ENCODE measurements at places on chromosomes 3 and 15. TPM values are rescaled to one million over a fixed set of nuclear protein-coding genes. Genes with fewer than 3 reads are reported as not detected.

DNA sequence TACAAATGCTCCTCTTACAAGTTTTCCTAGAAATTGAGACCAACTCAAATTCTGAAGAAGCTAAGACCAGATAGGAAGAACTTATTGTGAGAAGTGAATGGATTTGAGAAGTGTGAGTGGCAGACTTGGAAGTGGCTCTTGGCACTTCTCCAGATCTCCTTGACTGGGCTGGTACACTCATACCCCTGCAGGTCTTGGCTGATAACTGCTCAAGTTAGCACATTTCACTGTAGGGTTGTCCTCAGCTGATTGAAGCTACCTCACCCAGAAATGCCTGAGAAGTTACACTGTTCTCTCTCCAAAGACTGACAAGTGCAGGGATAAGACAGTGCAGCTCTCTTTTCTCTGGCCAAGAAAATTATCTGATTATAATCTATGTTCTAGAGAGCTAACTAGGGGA is 16.5 kb upstream of the CLDN1 start:
- no peak for DNase-seq

The TEX55 gene
- total RNA-seq: not detected

The GHSR gene
- total RNA-seq: not detected

The CHRNA3 gene
- 0.81 TPM for total RNA-seq

DNA sequence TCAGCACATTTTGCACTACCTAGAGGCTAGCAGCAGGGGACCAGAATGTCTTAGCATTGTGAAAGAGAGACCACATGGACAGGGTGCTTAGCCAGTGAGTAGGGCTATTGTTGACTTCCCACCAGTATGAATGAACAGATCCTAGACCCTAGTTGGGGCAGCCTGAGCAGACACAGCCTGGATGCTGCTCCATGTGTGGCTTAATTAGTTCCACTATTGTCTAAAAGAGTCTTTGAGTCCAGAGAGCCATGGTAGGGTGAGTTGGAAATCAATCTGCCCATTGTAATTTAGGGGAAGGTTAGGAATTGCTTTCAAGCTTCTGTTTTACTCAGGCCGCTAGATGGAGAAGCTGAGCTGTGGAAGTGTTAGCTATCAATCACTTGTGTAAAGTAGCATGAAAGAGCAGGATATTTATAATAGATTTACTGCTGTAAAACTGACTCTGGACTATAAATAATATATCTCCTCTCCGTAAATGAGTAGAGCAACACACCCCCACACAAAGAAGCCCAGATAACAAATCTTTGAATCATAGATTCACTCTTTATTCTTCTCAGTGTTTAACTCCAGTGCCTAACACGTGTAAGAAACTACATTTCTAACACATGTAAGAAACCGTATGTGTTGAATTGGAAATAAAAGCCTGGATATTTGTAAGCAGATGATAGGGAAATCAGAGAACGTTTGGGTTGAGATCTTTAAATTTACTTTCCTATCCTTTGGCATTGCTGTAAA is 4.1 kb upstream of the GCSAM start:
- no peak for DNase-seq

Measured in lower leg skin (tissue), 4 donors.